Sigmoid colon (tissue), 7 donors: ENCODE measurements at places on chromosomes 2 and 18. TPM values are rescaled to one million over a fixed set of nuclear protein-coding genes. Genes with fewer than 3 reads are reported as not detected.

DNA sequence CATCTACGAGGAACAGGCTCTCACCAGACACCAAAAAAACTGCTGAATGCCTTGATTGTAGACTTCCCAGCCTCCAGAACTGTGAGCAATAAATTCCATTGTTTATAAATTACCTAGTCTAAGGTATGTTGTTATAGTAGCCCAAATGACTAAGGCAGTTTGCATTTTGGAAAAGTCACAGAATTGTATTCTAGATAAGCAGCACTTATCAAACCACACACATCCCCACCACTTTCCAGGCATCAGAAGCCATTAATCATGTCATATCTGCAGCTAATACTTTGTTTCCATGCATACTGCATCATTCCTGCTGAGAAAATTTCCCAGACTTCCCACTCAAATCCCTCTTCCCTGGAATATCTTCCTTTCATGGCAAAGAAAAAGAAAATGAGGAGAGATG, 187.2 kb downstream of the INO80D start:
- DNase-seq, result no peak

DNA sequence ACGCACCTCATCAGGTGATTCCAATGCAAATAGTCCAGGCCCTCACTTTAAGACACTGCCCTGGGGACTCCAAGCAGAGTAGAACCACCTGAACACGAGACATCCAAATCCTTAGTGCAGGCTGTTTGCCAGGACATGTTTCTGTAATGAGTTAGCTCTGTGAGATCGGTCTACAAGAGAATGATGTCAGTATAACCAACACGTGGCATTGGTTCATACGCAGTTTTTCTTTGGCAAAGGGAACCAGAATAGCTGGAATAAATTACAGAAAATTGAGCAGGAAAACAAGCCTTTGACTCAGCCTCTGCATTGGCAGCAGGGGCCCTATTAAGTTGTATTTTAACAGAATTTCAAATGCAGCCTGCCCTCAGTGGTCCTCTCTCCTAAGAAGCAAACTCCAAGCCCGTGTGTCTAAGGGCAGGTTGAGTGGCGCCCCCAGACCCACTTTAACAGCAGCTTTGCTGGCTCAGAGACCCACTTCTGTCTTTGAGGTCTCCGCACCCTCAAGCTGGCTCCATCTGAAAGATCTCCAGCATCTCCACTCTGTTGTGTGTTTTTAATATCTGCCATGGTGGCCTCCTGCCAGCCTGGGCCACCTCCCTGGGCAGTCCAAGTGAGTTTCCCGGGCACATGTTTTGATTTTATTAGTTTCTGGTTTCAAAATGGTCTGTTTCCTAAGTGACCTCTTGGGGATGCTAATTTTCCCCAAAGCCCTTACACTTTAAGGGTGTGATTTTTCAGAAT, 61.3 kb downstream of the ALPK2 start:
- DNase-seq, result no peak

DNA sequence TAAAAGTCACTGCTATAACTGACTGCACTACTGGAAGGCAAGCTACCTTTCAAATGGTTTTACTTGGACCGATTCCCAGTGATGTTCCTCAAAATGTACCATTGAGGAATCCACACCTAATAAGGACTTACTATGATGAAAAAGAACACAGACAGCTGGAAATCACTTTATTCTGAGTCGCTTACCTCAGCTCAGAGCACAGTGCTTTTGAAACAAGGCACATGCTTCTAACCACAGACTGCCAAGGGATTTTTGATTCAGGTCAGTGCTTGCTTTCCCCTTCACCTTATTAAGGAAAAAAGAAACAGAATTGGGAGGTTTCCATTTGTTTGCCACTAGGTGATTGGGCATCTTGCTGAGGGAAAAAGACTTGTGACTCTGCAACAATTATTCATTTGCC, 707.5 kb upstream of the FSHR start:
- DNase-seq, result no peak

DNA sequence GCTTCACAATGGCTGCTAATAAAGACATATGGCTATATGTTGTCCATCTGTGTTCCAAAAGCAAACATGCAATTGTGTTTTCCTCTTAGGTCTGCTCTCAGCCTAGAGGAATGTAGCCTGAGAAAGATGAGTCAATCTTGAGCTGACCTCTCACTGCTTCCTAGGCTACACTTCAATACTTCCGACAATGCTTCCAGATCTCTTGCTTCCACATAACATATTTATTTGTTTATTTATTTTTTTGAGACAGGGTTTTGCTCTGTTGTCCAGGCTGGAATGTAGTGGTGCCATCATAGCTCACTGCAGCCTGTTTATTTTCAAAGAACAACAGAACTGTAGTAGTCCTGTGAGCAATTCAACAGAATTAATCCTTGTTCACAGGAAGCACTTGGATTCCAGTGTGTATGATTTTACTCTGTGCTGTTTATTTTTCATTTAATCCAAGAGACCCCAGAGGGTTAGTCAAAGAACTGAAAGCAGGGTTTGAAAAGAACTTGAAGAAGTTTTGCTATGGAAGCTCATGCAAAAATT, 437.9 kb downstream of the TXNL1 start:
- no peak for DNase-seq

DNA sequence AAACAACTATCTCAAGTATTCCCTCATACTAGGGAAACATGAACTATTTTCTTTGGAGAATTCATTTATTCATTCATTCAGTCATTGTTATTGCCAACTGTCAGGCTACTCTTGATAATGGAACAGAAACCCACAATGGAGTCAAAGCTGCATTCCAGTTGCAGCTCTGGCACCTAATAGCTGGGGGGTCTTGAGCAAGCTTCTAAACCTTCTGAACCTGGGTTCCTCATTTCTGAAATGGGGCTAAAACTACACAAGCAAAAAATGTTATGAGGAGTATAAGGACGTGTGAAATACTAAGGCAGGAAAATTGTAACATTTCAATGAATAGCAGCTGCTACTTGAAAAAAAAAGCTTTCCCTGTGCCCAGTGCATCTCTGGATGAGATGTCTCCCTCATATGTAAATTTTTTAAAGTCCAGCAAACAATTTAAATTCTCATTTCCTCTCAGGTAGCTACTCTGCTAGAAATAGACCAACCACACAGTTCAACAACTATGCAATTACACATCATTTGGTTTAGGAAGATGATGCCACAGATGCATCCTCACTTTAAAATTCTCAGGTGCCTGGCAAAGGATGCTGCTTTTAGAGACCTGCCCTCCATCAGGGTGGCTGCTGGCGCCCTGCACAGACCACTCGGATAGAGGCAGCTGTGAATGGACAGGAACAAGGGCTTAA, 38.5 kb downstream of the SPRED2 start:
- DNase-seq, result no peak

- DNase-seq, result no peak
These were observed 153.0 kb downstream of the ZFP36L2 start for GRCh38 chr2:43073401-43073825.

DNA sequence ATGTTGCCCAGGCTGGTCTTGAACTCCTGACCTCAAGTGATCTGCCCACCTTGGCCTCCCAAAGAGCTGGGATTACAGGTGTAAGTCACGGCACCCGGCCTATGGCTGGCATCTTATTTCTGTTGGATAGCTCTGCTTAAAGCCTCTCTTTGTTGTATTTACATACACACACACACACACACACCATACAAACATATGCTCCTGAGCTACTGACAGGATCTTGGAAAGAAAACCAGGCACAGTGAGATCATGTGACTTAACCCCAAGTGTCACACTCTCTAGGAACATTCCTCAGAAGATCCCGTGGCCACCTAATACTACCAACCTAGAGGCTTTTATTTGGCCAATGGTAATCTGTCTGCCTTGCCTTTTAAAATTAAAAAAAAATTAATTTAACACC, 85.1 kb upstream of the HAAO start:
- DNase-seq, result no peak

- DNase-seq, result no peak
These were observed 7.7 kb downstream of the CIAO1 start for GRCh38 chr2:96273763-96274162.

- DNase-seq, result no peak
These were observed 79.4 kb upstream of the FAM136A start for GRCh38 chr2:70381235-70381634.

DNA sequence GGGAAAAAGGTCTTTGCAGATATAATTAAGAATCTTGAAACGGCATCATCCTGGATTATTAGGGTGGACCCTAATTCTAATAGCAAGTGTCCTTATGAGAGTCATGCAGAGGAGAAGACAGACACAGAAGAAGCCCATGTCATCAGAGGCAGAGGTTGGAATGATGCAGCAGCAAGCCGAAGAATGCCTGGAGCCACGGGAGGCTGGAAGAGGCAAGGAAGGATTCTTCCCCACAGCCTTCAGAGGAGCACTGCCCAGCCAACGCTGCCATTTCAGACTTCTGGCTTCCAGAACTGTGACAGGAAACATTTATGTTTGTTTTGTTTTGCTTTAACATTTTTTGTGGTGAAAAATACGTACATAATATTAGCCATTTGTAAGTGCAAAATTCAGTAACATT, 72.3 kb downstream of the MCFD2 start:
- no peak for DNase-seq

- DNase-seq, result peak; percentile 10
These were observed 42.7 kb downstream of the MAL start for GRCh38 chr2:95068256-95068655.

DNA sequence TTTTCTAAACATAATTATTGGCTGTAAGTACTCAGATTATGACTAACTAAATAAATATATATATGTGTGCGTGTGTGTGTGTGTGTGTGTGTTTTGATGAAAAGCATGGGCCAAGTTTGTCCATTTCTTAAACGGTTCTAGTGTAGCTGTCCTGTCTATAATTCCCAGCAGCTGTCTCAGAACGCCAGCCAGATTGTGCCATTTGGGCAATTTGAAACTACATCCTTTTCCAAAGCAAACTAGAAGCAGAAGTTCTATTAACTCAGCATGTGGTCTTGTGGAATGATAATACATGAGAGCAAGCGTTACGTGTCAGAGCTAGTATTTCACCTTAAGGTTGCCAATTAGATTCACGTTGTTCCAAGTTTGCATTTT, 1.7 kb downstream of the ARHGAP28 start:
- DNase-seq, result no peak

Gene KLHL30
- 3.6 TPM for total RNA-seq
